ENCODE measurements at places on chromosomes 12 and 14.
A peak's percentile ranks its signal among the peaks of the same experiment; 100 is the strongest.

GRCh38 chr14:76473481-76474263, 97.7 kb downstream of the ESRRB start:
- no peak for DNase-seq

DNA sequence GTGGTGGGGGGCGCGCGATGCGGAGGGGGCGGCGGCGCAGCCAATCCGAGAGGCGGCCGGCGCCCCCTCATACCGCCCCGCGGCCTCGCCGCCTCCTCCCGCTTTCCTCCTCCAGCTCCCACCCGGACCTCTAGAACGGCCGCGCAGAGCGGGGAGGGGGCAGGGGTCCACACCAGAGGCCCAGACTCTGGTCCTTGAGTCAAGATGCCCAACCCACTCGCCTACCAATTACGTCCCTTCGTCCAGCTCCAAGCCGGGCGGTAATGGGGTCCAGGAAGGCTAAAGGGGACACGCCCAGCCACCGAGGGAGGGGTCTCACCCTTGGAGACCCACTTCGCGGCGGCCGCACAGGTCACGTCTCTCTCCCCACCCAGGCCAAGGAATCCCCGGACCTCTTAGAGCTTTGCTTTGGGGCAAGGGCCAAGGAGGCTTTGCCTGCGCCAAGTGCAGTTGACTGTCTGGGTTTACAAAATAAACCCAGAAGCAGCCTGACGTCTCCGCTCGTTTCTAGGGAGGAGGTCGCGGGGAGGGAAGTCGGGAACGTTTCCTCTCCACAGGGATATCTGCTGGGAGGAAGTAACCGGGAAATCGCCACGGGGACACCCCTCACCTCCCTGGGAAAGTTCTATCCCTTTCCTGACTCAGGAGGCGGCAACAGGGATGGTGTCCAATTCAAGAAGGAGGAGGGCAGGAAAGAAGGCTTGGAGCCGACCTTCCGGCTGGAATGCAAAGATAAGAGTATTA, 394 bp upstream of the AMIGO2 start:
- peak; percentile 41 for DNase-seq

GRCh38 chr14:36662543-36663403, 1.1 kb downstream of the PAX9 start:
- no peak for DNase-seq

- DNase-seq: no peak
These were observed 46.7 kb downstream of the IRAK3 start for GRCh38 chr12:66235626-66236281.

DNA sequence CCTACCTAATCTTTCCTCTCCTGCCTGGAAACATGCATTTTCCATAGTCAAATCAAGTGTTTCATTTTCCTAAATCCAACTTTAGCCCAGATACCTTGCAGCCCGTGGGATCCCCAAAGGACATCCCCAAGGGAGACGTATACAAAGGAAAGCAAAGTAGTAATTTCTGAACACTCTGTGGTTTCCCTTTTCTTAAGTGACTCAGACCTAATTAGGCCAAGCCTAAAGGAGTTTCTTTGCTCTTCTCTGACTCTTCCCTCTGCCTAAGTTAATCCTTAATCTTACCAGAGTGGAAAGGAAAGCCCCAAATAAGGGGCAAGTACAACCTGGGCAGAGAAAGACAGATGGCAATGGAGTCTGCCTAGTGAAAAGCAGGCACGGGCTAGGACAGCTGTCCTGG, 250.3 kb downstream of the SPTSSA start:
- peak; percentile 19 for DNase-seq

Data from activated CD4-positive, alpha-beta T cell treated with anti-CD3 and anti-CD28 coated beads, Interleukin-2, amount 50 U/mL, for 48 hours (primary cell).